ENCODE measurements at places on chromosomes 1 and 21. TPM values are rescaled to one million over a fixed set of nuclear protein-coding genes. Genes with fewer than 3 reads are reported as not detected.

Gene HSF2BP
- not detected for total RNA-seq

Gene CLCA1
- not detected for total RNA-seq

Gene GSTM1
- total RNA-seq: 11.8 TPM

Gene TRIM58
- 5.7 TPM for total RNA-seq

Gene TMEM52
- not detected for total RNA-seq

Gene F13B
- total RNA-seq: not detected

Gene FBLIM1
- total RNA-seq: 11.2 TPM

Gene LRIF1
- 15.3 TPM for total RNA-seq

Gene SYT14
- not detected for total RNA-seq

Gene GGPS1
- 25.4 TPM for total RNA-seq

Gene SZRD1
- total RNA-seq: 136 TPM

Gene ZNF678
- total RNA-seq: 7.6 TPM

Gene DDAH1
- 24.6 TPM for total RNA-seq

Gene KCNJ9
- not detected for total RNA-seq

Gene WNT4
- 2.3 TPM for total RNA-seq

Gene ITGB3BP
- 8.2 TPM for total RNA-seq

Gene MMP23B
- 13.6 TPM for total RNA-seq

Gene KRTAP12-3
- total RNA-seq: not detected

Gene CHODL
- not detected for total RNA-seq

Gene EXOSC10
- 60.9 TPM for total RNA-seq

Gene DEGS1
- total RNA-seq: 66.2 TPM

Gene SLFNL1
- total RNA-seq: 5.3 TPM

Gene LRRC38
- total RNA-seq: not detected

Gene ACKR1
- total RNA-seq: 59.6 TPM

Gene SPATA45
- total RNA-seq: not detected
